ENCODE measurements at places on chromosomes 1 and 21.

- no peak for DNase-seq
Observed at GRCh38 chr1:87402241-87403002, 73.7 kb downstream of the LMO4 start.

DNA sequence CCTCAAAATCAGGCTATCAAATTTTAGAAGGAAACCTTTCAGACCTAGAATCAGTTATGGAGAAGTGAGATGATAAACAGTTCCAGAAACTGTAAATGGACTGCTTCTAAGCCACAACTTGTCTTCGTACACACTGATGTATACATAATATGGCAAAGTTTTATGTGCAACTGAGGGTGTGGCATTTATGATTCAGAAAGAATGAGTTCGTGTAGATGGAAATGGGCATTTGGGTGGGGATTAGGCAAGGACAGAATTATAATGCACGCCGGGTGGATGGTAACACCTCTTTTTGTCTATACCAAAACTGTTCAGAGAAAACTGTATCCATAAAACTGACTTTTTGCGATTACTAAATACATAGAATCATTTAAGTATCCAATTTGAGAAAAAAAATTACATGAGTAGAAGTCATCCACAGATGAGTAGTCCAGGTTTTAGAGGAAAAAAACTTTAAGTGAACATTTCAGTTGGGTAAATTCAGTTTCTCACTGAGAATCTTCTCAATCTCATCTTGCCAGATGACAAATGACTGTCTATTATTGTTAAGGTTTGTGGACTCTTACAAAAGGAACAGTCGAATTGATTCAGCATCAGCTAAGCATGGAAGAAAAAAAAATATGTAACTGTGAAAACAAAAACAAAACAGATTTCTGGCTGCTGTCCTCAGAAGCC is 22.5 kb downstream of the ERRFI1 start:
- no peak for DNase-seq

DNA sequence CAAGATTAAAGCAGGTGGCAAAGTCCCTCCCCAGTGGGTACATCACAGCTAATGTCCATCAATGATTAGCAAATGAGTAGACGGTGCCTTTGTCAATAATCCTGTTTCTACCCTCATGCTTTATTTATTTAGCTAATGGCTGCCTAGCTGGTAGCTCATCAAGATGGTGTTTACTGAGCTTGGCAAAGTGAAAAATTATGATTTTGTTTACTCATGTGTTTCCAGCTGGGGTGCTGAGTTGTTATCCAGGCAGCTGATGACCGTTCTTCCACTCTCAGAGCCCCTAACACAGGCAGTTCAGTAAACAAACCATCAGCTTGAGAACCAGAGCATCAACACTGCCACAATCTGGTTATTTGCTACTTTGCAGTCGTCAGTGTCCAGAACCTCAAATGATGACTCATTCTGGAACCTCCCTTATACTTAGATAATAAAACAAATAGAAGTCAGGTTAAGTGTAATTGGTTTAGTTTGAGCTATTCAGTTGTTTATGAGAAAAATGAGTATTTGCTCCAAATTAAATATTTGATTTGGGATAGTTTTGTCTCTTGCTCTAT is 163.9 kb downstream of the ST6GALNAC5 start:
- DNase-seq, result no peak

DNA sequence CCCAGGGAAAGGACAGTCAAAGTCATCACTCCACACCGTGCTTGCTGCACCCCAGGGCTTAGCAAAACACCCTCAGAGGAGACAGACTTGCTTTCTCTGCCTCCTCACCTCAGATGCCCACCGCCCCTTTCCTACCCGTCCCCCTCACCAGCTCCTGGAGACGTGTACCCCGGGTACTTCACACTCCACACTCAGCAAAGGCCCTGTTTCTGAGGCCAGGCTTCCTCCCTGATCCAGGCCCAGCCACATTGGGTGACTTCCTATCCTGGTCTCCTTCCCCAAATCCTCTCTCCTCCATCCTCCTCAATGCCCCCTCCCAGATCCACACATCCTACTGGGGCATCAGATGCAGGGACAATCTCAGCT is 116.7 kb downstream of the DMRTB1 start:
- DNase-seq, result no peak

DNA sequence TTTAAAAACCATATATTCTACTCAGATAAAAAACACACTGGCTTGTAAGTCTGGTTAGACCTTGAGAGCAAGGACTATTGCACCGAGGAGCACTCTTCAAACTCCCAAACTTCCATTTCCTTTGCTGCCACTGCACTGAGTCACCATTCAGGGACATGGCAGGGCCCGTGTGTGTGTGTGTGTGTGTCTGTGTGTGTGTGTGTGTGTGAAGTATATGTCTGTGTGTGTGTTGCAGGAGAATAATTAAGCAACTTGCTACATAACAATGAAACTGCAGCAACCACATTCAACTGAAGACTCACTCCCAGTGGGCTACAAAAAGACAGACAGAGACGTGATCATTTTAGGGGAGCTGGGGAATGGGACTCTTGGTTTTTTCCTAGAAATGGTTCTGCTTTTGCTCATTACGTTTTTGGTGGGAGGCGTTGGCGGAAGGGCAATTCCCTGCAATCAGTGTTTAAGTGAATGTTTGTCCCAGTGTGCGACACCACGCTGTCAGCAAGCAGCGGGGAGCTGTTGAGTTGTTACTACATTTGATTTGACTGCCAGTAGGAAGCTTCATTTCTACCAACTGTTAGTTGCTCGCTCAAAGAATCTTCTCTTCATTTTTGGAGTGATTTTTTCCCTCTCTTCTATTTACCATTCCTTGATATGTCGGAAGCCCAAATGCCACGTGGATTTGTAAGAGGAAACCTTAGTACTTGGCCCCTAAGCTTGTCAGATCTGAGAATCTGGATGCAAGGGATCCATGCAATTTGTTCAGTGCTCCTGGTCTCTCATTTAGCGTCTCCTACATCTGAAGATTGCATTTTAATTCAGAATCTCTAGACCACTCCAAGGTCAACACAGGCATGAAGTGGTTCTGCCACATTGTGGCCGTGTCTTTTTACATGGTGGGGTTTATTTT is 36.1 kb downstream of the ESRRG start:
- no peak for DNase-seq
